ENCODE measurements at places on chromosomes 3 and 15.

DNA sequence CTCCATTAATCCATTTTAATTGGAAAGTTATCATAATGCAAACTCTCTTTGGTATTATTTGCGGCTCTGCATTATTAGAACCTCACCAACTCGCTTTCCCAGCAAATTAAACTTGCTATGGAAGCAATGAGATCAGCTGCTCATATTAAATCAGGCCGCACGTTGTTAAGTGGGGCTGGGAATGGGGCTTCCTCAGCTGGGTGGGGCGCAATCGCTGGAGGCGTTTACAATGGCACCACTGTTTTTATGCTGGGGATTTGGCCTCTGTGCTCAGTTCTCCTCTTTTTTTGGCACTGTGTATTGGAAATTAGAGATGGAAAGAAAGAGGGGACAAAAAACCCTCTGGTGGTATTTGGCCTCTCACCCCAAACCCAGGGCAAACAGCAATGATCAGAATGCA, 72.2 kb downstream of the RPLP1 start:
- no peak for DNase-seq

DNA sequence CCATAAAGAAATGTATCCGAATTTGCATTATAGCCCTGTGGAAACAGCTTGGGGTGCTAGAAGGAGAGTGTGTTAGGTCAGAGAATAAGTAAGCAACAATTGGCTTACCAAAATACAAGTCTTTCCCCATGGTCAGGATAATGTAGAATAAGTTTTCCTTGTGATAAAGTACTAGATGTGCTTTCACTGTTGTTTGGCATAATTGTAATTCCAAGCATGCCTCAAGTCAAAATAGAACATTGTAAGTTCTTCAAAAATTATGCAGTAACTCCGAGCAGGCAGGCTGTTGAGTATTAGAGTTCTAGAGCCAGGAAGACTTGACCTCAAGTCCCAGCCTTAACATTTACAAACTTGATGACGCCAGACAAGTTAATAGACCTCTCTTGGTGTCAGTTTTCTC, 242.0 kb downstream of the TUSC7 start:
- no peak for DNase-seq

DNA sequence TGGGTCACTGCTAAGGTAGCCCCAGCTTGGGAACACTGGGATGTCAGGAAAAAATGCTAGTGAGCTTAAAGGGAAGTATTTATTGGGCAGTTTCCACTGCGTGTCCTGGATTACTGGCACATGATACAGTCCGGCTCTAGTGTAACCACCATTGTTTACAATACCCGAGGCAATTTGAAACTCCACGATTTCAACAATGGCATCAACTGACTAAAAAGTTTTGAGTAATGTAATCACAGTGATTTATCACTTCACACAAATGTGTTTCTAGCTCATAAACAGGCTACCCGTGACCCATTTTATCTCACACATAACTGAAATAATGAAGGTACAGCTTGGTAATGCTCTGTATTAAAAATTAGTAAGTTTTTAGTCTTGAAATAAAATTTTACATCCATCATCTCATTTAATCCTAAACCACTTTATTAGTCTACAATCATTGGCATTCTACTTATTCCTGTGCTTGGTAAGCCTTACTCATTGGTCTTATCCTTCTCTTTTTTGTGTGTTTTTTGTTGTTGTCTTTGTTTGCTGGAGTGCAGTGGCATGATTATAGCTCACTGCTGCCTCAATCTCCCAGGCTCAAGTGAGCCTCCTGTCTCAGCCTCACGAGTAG, 7.6 kb downstream of the ZMAT3 start:
- no peak for DNase-seq

GRCh38 chr15:87949151-87949574, 307.4 kb downstream of the NTRK3 start:
- DNase-seq, result no peak

GRCh38 chr3:16813336-16813735, 71.4 kb upstream of the PLCL2 start:
- no peak for DNase-seq

DNA sequence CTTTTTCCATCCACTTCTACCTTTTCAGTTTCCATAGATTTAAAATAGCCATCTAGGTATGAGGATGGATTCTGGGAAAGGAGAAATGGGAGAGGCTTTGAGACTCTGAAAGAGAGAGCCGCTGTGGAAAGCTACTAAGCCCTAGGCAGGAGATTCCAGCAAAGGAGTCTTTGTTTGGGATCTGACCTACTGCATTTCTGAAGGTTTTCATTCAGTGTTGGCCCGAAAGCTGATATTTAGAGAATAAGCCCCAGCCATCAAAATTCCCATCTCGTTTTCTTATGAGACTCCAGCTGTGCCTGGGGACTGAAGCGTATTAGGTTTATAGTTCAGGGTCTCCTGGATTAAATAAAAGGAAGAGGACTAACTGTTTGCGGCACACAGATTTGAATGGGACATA, 19.5 kb downstream of the LIPH start:
- no peak for DNase-seq

DNA sequence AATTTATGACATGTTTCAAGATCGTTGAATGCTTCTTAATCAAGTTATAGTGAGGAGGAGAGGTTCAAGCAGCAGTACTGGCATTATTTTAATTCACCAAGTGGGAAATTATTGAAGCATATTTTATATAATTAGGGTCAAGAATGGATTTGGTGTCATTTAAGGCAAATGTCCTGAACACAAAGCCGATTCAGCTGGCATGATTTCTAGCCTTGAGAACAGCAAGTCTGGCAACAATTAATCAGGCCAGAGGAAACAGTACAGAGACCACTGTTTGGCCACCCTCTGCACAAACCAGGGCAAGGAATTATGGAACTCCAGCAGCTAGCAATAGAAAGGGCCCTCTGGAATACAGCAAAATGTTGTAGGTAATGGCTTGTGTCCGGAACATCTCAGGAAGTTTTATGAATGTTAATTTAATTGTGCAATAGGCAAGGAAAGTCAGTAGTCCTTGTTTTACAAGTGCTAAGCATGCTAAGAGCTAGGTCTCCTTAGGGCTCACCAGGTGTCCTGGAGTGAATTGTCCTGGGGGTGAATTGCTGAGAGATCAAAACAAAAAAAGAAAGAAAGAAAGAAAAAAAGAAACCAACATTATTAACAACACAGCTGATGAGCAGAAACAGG, 38.7 kb upstream of the SNRK start:
- DNase-seq, result no peak
